ENCODE measurements at places on chromosomes 12 and 14.

GRCh38 chr14:54211551-54212308 lies 185.1 kb upstream of the CDKN3 start:
- DNase-seq: no peak
- H3K36me3 ChIP-seq: no peaks in the 10 kb centered on the region
- no peaks in the 10 kb centered on the region for H3K4me1 ChIP-seq

DNA sequence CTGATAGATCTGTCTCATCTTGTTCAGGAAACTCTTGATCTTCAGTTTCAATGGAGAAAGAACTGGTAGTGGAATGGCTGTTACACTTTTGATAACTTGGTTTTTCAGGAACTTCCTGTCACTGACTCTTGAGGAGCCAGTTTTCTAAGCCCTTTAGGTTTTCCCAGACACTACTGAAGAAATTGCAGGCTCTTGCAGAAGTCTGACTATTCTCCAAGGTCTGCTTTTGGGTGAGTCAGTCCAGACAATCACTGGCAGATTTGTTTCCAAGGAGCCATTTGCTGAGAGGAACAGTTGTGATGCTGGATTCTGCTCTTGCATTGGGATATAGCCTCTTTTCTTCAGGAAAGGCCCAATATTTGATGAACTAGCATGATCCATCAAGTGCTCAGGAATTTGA lies 468.0 kb downstream of the FUT8 start:
- H3K27ac ChIP-seq: no peak overlapping the region
- no peaks in the 10 kb centered on the region for H3K27me3 ChIP-seq
- no peak for DNase-seq
- no peaks in the 10 kb centered on the region for H3K36me3 ChIP-seq

GRCh38 chr12:241266-241665 lies 21.4 kb downstream of the SLC6A13 start:
- H3K4me1 ChIP-seq: no peaks in the 10 kb centered on the region
- DNase-seq: no peak
- no peak overlapping the region for H3K4me3 ChIP-seq
- no peaks in the 10 kb centered on the region for H3K27me3 ChIP-seq
- no peaks in the 10 kb centered on the region for H3K36me3 ChIP-seq
- H3K27ac ChIP-seq: no peak overlapping the region

DNA sequence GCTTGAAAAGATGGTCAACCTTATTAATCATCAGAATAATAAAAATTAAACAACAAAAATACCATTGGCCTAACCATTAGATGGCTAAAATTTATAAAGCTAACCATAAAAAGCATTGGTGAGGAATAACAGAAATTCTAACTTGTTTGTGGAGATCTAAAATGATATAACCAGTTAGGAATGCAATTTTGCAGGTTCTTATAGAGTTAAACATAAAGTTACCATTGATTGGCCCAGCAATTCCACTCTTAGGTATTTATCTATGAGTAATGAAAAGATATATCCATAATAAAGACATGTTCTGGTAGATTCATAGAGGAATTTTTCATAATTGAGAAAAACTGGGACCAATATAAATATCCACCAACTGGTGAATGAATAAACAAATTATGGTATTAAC lies 1098.6 kb downstream of the FSCB start:
- H3K4me3 ChIP-seq: no peak overlapping the region
- no peak overlapping the region for H3K27ac ChIP-seq
- DNase-seq: no peak
- no peaks in the 10 kb centered on the region for H3K4me1 ChIP-seq
- H3K36me3 ChIP-seq: no peaks in the 10 kb centered on the region

DNA sequence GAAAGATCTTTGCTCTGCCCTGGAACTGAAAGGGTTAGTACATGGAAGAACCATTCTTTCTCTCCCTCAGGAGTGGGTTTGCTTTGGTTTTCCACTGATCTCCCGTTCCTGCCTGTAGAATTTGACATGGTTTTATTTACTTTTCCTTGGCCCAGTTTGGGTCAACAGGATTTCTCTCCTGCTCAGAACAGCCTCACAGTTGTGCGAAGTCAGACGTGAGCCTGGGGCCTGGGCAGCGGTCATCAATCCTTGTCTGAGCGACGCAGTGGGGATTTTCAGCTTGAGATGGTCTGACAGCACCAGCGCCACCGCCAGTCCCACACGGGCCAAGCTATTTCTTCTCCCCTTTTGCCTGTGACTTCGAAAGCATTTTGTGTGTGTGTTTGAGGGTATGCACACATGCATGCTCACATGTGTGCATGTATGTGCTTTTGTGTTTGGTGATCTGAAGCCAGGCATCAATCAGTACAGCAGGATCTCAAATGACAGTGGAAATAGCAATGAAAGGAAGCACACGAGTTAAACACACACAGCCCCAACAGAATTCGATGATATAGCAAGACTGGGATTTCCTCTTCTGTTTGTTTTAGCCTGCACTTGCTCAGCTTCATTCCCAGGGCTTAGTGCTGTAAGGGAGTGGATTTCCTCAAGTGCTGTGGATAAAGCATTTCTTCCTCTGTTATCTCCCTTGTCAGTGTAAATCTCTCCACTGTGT lies 58.3 kb downstream of the SMOC1 start:
- no peaks in the 10 kb centered on the region for H3K36me3 ChIP-seq
- H3K27me3 ChIP-seq: no peaks in the 10 kb centered on the region
- H3K4me3 ChIP-seq: no peak overlapping the region
- no peak overlapping the region for H3K27ac ChIP-seq

DNA sequence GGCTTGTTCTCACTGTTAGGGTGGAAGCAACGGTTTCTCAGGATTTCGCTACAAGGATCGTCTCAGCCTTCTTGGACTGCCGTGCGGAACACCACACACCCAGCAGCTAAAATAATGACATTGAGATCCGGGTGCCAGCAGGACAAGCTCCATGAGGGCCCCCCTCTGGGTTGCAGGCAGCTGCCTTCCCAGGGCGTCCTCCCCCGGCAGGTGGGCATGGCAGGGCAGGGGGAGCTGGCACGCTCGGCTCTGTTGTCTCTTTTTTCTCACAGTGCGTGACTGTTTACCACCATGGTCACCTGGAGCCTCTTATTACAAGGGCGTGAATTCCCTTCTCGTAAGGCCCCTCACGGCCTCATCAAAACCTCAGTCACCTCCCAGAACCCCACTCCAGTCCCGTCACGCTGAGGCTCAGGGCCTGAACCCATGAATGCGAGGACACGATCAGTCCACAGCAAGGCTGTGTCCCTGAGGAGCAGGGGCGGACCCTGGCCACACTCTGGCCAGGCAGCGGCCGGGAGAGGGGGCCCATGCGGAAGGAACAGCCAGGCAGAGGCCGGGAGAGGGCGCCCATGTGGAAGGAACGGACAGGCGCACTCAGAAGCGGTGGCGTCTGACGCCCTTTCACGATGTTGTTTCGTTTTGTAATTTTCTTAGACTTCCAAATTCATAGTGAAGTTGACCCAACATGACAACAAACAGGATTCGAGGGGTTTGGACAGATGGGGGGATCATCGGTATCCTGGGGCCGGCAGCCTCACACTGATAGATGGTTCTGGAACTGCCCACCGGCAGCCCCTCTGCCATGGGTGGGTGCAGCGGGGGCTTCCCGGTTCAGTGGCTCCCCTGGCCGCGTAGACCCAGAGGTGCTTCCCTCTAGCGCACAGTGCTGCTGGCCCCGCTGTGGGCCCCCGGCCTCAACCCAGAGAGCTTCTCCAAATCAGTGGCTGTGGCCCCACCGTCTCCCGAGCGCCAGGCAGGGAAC lies 10.0 kb downstream of the LRCOL1 start:
- DNase-seq: peak; percentile 77
- peaks cover 4% of the 10 kb centered on the region for H3K4me1 ChIP-seq
- H3K4me3 ChIP-seq: peak overlapping the region; percentile 36
- H3K27me3 ChIP-seq: no peaks in the 10 kb centered on the region
- H3K27ac ChIP-seq: peak overlapping the region; percentile 33

GRCh38 chr14:58171090-58171489 lies 19.1 kb upstream of the ARMH4 start:
- H3K4me3 ChIP-seq: no peak overlapping the region
- H3K27me3 ChIP-seq: no peaks in the 10 kb centered on the region
- no peaks in the 10 kb centered on the region for H3K4me1 ChIP-seq
- no peaks in the 10 kb centered on the region for H3K36me3 ChIP-seq

- no peak for DNase-seq
- H3K27me3 ChIP-seq: no peaks in the 10 kb centered on the region
- no peaks in the 10 kb centered on the region for H3K36me3 ChIP-seq
- H3K4me1 ChIP-seq: peaks cover 7% of the 10 kb centered on the region
These were observed 79.6 kb upstream of the MANSC4 start for GRCh38 chr12:27859648-27860047.

DNA sequence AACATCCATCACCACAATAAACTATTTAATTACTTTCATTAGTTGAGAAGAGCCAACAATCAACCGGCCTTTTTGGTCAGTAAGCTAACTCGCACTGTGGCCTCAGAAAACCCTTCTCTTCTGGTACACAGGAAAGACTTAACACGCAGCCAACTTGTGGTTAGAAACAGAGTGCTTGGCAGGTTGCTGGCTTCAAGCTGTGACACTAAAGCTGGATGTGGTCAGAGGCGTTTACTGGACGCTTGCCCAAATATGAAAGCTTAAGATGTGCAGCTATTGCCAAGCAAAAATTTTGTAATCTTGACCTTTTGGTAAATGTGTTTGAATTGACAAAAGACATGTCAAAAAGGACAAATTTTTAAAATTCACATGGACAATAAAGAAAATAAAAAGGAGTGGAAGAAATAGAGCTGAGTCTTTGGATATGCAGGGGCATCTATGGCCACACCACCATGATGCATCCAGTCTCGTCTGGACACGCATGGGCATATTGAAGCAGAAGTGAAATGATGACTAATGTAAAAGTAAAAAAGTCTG lies 2.6 kb upstream of the KLRK1 start:
- peak; percentile 25 for DNase-seq
- H3K27ac ChIP-seq: no peak overlapping the region
- H3K27me3 ChIP-seq: no peaks in the 10 kb centered on the region
- H3K4me1 ChIP-seq: no peaks in the 10 kb centered on the region

- DNase-seq: no peak
- no peaks in the 10 kb centered on the region for H3K36me3 ChIP-seq
- no peak overlapping the region for H3K27ac ChIP-seq
- no peak overlapping the region for H3K4me3 ChIP-seq
These were observed 53.6 kb downstream of the ARF6 start for GRCh38 chr14:49946320-49947141.

DNA sequence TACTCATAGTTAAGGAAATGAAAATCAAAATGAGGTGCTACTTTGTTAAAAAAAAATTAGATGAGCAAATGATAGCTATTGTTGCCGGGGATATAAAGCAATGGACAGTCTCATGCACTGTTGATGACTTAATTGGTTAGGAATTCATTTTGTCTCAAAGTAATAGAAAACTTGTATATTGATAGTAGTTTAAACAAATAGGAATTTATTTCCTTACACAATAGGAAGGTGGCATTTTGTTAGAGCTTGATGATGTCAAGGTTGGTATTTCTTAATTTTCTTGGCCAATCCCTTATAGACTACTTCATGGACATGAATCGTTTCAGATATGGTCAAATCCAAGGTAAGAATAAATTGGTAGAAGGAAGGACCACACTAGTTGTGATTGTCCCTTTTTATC lies 7.8 kb downstream of the PRPF39 start:
- H3K36me3 ChIP-seq: no peaks in the 10 kb centered on the region
- H3K27me3 ChIP-seq: no peaks in the 10 kb centered on the region
- H3K27ac ChIP-seq: no peak overlapping the region

GRCh38 chr12:92503029-92503931 lies 199.5 kb upstream of the PLEKHG7 start:
- H3K4me1 ChIP-seq: peaks cover 32% of the 10 kb centered on the region
- no peaks in the 10 kb centered on the region for H3K36me3 ChIP-seq
- no peaks in the 10 kb centered on the region for H3K27me3 ChIP-seq
- DNase-seq: peak; percentile 30
- no peak overlapping the region for H3K4me3 ChIP-seq
- peak overlapping the region; percentile 89 for H3K27ac ChIP-seq

DNA sequence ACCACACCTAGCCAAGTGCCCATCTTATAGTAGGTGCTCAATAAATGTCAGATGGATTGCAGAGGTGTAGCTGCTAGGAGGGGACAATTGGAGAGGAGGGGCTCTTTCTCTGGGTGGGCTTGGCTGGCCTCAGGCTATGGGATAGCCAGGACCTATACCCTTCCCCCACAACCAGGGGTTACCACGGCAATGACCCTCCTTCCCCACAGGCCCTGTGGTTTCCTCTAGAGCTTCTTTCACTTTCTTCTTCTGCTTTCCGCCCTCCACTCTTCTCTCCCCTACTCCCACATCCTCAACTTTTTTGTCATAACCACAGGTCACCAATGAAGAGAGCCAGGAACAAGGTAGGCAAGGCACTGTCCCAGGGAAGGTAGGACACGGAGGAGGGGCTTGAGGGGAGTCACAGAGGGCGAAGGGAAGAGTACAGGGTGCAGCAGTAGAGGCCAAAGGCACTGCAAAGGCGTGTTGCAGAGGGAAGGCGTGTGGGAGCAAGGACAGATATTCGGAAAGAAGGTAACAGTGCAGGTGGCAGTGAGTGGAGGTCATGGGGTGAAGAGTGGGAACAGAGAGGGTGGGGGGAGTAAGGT lies 1.9 kb upstream of the ITGB7 start:
- no peak overlapping the region for H3K4me3 ChIP-seq
- no peaks in the 10 kb centered on the region for H3K36me3 ChIP-seq
- no peaks in the 10 kb centered on the region for H3K27me3 ChIP-seq
- no peak overlapping the region for H3K27ac ChIP-seq
- no peak for DNase-seq
- peaks cover 7% of the 10 kb centered on the region for H3K4me1 ChIP-seq

DNA sequence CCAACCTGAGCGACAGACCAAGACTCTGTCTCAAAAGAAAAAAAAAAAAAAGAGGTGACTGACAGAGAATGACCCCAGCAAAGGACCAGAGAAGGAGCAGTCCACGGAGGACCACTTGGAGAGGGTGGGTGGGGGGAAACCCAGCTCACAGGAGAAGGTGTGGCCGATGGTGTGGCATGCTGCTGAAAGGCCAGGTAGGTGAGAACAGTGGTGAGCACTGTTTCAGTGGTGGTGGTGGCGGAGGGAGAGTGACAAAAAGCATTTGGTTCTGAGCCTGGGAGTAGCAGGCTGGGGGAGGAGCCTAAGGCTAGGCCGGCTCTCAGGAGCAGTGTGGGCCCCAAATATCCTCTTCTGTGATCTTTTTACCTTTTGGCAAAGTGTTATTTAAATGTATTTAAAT lies 63.8 kb downstream of the IRF2BPL start:
- no peaks in the 10 kb centered on the region for H3K36me3 ChIP-seq
- no peak overlapping the region for H3K4me3 ChIP-seq
- H3K27me3 ChIP-seq: no peaks in the 10 kb centered on the region
- peaks cover 3% of the 10 kb centered on the region for H3K4me1 ChIP-seq

DNA sequence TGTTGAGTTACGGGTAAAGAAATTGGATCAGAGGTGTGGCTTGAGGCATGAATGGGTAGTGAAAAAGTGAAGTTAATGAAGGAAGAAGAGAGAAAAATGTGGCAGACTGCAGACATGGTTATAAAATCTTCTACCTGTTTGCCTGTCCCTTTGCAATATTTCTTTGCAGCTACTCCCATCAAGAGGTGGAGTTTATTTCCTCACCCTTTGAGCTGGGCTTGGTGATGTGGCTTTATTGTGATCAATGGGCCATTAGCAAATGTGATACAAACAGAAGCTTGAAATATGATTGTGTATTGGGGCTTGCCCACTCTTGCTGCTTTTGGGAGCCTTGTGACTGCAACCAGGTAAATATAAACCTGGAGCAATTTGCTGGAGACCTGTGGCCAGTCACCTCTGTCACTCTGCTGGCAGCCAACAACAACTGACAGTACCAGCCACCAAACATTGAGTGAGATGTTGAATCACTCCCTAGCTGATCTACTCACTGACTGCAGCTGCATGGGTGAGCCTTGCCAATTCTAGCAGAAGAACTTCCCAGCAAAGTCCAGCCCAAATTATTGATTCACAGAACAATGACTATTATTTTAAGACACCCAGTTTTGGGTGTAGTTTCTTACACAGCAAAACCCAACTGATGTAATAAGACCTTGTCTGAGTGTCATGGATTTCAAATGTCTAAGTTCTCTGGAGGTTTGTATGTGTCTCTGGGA lies 151.0 kb upstream of the ATP2B1 start:
- H3K27ac ChIP-seq: no peak overlapping the region
- H3K36me3 ChIP-seq: no peaks in the 10 kb centered on the region
- H3K4me1 ChIP-seq: no peaks in the 10 kb centered on the region
- DNase-seq: no peak
